ENCODE measurements at places on chromosomes 7 and 10.

DNA sequence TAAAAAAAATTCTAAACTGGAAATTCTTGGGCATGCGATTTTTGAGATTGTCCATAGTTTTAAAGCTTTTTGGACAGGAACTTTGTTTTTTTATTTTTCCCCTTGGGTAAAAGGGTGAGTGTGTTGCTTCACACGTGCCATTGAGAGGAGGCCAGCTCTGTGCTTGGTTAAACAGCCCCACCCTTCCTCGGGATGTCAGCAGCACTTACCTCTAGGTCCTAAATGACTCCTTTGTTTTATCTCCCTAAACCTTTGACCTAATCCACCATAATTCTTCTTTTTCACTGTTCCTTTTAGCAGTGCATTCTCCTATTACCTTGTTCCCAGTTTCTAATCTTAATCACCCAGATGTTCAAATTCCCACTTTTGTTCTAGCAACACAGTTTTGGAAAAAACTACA, 83.5 kb downstream of the SEMA3D start:
- no peak for DNase-seq

- DNase-seq, result no peak
Observed at GRCh38 chr10:124730790-124731189, 13.4 kb downstream of the FAM53B start.

- no peak for DNase-seq
Observed at GRCh38 chr10:61299156-61299555, 154.0 kb downstream of the TMEM26 start.

DNA sequence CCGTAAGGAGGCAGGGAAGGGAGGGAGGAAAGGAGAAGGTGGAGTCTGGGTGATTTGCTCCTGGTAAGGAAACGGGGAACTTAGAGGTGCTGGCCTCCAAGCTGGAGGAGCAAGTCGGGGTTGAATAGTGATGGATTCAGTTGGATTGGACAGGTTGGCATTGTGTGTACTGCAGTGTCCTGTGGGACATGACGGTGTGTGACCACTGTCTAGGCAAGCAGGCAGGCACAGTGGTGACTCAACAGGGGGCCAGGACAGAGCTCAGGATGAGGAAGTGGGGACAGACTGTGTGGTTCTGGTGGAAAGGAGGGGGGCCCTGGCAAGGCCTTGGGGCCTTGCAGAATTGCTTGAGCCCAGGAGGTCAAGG, 48.8 kb downstream of the COL26A1 start:
- no peak for DNase-seq

DNA sequence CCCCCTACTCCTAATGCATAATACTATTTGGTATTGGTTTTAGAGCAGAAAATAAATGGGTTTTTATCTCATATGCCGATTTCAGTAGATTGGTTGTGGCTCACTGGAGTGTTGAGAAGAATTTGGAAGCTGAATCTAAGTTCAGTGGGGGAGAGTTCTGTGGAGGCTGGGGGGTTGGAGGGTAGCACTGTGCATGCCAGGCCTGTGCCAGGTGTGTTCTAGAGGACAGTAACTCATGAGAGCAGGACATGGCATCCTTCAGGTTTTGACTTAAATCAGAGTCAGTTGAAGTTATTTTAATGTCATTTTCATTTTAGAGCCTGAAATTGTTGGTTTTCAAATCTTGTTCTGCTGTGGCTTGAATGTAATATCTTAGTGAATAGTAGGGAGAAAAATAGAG, 79.5 kb downstream of the EEPD1 start:
- DNase-seq, result no peak

GRCh38 chr10:84521468-84521867, 193.1 kb downstream of the CCSER2 start:
- no peak for DNase-seq

- no peak for DNase-seq
Observed at GRCh38 chr7:69633122-69633831, 35.0 kb downstream of the AUTS2 start.

GRCh38 chr7:121547544-121548092, 151.5 kb upstream of the FAM3C start:
- peak; percentile 60 for DNase-seq

DNA sequence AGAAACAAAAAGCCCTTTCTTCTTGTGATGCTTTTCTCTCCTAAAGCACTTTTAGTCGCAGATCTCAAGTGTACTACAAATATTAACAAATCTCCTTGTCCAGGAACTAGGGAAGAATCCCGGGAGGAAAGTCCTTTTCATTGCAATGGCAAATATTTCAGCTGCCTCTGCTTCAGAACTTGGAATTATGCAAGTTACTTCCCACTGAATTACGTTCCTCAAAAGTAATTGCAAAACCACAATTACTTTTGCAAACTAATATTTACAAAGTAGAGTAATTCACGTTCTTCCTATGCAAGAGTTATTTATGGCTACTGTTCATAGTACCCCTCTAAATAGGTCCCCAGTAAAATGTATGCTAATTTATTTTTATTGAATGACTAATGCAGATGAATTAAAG, 14.5 kb downstream of the PRKCQ start:
- DNase-seq, result no peak

DNA sequence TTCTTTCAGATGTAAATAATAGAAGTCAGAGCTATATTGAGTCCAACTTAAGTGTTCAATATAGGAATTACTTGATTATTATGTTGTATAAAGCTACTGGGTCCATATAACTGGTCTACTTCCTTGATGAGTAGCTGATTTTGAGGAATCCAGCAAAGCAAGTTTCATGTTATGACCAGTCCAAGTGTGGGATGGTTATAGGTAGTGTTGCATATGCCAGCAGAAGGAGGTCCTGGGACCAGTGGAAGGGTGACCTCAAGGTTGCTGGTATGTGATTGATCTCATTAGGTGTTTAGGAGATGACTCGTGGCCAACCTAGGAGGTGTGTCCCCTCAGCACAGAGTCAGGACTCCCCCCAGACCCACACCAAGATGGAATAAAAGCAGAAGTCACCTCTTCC, 551.5 kb downstream of the KCNMA1 start:
- no peak for DNase-seq

DNA sequence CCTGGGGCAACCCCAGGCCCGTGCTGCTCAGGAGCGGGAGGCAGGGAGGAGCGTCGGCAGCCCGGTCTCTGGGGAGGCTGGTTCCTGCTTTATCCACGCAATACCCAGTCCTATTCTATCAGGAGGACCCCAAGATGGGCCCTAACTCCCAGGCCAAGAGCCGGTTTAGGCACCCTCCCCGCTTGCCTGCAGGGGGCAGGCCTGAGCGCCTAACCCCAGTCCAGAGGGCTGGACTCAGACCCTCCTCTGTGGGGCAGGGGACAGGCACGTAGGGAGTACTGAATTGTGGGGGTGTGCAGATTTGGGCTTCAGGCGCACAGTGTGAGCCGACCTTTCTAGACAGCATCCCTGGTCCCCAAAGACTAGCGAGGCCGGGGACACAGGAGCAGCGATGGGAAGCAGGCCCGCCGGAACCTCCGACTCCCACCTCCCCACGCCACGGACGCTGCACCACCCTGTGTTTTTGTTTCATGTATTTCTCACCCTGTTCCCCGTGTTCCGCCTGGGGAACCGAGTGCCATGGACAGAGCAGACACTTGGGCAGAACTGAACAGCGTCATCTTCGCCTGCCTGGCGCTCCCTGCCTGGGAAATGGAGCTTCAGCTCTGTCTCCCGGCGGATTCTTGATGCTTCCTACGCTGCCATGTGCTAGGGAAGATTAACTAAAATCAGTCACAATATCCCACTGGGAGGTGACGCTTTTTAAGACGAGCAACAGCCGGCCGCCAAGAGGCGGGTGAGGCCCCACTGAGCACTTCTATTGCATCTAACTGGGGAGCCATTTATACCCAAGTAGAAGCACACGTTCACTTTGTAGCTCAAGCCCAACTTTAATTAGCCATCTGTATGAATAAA, 5.3 kb downstream of the NUDT1 start:
- no peak for DNase-seq

- no peak for DNase-seq
Observed at GRCh38 chr10:91197127-91197526, 23.3 kb upstream of the PCGF5 start.

- DNase-seq, result no peak
Observed at GRCh38 chr7:53642361-53642760, 606.9 kb downstream of the POM121L12 start.

GRCh38 chr7:105027176-105027853, 13.3 kb downstream of the KMT2E start:
- DNase-seq, result no peak

GRCh38 chr10:49737474-49738201, 24.5 kb downstream of the OGDHL start:
- DNase-seq, result no peak

GRCh38 chr10:118843647-118844265, 89.0 kb upstream of the CACUL1 start:
- DNase-seq, result no peak

GRCh38 chr7:105011141-105011830, 2.7 kb upstream of the KMT2E start:
- DNase-seq, result no peak

- DNase-seq, result peak; percentile 79
Observed at GRCh38 chr7:106947244-106947728, 82.2 kb downstream of the PIK3CG start.

DNA sequence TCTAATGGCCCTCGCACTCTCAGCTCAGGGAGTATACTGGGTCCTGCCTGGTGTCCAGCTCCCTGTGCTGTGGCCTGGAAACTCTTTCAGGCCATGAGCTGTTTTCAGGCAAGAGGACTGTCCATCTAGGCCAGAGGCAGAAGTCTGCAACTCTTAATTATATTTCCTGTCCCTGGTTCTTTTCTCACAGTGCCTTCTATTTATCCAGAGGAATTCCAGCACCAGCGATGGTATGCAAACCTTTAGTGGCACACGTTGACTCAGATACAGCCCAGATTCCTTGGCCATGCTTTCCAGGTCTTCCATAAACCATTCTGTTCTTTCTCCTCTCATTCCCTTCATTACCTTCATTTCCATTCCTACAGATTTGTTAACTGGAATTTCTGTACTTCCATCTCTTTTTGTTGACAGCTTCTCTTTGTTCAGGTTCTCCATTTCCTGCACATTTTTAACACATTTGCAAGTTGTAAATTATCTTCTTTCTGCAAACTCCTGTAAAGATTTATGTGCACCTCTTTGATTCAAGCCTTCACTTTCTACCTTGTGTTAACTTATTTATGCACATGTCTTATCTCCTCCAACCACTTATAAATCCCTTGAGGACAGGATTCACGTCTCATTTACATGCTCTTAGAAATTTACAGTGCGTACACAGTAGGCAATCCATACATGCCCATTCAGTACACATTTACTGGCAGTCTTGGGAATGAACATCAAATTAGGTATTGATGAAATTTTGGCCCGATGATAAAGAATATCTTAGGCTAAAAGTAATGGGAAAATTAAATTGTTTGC, 172.1 kb downstream of the CELF2 start:
- DNase-seq, result no peak

DNA sequence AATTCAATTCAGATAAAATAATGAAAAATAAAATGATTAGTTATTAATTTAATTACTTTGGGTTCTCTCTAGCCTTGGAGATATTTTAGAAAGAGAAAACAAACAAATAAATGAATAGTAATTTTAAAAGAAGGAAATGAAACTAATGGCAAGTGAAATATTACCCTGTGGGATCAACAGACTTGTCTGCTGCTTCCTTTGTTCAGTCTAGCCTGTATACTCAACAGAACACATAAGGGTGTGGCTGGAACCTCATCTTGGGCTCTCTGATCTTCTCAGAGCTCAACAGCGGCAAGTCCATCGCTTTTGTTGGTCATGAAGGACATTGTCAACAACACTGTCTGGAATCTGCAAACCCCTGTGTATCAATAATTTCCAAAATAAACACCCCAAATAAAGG, 904.9 kb downstream of the IPMK start:
- DNase-seq, result no peak

DNA sequence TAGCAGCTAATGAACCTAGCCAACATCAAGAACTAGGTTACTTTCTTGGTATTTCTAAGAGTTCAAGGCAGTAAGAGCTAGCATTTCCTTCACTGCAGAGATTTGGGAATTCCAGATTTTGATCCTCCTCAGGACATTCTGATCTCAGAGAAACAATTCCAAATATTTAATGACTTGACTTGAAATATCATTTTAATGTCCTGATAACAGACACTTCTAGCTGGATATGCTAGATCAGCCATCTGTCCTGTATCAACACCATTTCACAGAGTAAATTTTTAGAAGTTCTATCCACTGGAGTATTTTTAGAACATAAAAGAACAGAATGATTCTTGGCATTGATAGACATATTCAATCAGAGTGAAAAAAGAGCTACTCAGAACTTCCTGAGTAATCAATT, 151.3 kb downstream of the RAPGEF5 start:
- no peak for DNase-seq

GRCh38 chr10:35745617-35746403, 103.7 kb upstream of the FZD8 start:
- DNase-seq, result no peak

GRCh38 chr10:104281694-104282093, 12.7 kb downstream of the GSTO2 start:
- DNase-seq, result no peak

DNA sequence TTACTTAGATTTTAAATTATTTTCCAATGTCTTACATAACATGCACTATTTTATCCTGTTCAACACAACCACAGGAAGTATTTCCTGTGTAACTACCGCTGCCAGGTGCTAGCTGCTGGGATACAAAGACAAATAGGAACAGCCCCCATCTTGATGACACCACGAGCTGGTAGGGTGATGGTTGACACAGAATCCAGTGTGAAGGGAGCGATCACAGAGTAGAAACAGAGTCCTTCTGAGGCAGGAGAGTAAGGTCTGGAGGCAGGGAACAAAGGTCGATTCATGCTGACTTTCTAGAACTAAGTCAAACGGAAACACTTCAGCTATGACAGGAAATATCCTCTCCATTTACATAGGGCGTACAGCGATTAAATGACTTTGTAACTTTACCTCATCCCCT, 232.3 kb downstream of the ADAM12 start:
- DNase-seq, result no peak

GRCh38 chr10:112898540-112899390, 51.3 kb upstream of the TCF7L2 start:
- no peak for DNase-seq

DNA sequence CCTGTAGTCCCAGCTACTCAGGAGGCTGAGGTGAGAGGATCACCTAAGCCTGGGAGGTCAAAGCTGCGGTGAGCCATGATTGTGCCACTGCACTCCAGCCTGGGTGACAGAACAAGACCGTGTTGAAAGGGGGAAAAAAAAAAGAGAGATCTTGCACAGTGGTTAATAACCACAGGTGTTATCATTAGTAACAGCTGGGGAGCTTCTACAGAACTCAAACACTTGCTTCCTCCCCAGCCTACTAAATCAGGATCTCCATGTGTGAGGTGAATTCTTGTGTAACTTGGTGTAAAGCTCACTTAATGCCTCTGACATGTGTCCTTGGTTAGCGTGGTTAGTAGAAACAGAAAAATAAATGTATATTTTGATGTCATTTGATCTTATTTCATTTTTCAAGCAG, 43.9 kb upstream of the BMS1 start:
- no peak for DNase-seq

DNA sequence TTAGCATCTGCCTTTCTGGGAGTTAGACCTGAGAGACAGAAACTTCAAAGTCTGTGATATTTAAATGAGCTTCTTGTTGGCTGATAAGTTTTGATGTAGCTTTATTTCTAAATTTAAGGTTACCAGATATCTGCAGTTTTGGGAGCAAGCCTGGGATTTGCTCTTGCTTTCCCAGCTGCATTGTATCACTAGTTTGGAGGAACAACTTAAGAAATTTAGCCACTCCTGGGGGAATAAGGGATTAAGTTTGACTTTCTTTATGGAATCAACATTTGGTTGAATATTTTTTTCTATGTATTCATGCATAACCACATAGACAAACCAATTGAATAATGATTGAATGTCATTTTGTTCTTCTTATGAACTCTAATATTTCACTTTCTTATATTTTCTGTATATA, 178.6 kb downstream of the POLR1F start:
- DNase-seq, result no peak

Measured in NCI-H1092 (cell line).